ENCODE measurements at places on chromosomes 5 and 9.
A peak's percentile ranks its signal among the peaks of the same experiment; 100 is the strongest.

DNA sequence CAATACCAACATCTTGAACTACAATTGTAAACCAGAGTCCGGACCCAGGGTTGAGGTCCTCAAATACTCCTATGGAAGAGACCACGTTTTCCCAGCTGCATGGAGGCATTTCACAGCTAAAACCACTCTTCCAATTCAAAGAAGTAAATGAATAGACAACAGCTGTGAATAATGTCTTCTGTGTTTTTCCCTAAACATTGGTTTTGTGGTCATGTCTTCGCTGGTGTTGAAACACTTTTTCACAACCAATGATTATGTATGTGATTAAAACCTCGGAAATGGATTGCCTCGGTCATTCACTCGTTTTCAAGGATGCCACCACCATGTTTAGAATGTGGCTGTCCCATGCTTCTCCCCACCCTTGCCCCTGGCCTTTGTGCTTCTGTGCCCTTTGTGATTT, 9.4 kb upstream of the TENT4A start:
- DNase-seq: peak; percentile 39

DNA sequence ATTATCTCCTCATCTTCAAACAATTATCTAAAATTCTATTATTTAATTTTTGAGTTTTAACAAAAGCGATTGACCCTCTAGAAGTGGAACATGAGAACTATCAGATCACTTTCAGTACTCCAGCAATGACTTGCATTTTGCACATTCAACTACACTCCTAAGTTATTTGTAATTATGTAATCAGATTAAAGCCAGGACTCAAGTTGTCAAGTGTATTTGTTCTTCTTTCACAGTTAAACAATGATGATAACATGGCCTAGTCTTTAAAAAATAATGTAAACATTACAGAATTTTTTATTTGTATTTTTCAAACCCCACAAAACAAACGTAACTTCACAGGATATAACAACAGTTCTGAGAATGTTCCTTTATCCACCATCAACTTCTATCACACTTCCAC, 2148.9 kb upstream of the ACO1 start:
- no peak for DNase-seq

DNA sequence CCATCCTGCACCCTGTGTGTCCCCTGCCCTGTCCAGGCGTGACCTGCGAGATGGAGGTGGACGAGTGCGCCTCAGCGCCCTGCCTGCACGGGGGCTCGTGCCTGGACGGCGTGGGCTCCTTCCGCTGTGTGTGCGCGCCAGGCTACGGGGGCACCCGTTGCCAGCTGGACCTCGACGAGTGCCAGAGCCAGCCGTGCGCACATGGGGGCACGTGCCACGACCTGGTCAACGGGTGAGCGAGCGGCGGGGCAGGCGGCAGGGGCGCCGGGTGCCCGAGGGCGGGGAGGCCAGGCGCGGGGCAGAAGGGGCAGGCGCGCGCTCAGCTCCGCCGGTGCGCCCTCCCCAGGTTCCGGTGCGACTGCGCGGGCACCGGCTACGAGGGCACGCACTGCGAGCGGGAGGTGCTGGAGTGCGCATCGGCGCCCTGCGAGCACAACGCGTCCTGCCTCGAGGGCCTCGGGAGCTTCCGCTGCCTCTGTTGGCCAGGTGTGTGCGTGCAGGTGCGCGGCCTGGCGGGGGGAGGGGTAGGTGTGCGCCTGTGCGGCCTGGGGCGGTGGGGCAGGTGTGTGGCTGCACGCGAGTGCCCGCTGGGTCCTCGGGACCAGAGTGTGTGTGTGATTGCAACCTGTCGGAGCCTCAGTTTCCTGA, 10.0 kb downstream of the CRB2 start:
- no peak for DNase-seq

GRCh38 chr5:172959824-172960799, 888 bp downstream of the RPL26L1 start:
- DNase-seq: no peak

GRCh38 chr5:64899838-64900237, 131.1 kb downstream of the CWC27 start:
- no peak for DNase-seq

- DNase-seq: peak; percentile 29
Observed at GRCh38 chr5:58184910-58185309, 275.0 kb downstream of the PLK2 start.

GRCh38 chr5:173795601-173796000, 92.5 kb upstream of the CPEB4 start:
- DNase-seq: no peak

- DNase-seq: peak; percentile 48
Observed at GRCh38 chr9:130448035-130448624, 3.4 kb downstream of the ASS1 start.

- peak; percentile 83 for DNase-seq
Observed at GRCh38 chr5:154371687-154372086, 74.1 kb upstream of the SAP30L start.

DNA sequence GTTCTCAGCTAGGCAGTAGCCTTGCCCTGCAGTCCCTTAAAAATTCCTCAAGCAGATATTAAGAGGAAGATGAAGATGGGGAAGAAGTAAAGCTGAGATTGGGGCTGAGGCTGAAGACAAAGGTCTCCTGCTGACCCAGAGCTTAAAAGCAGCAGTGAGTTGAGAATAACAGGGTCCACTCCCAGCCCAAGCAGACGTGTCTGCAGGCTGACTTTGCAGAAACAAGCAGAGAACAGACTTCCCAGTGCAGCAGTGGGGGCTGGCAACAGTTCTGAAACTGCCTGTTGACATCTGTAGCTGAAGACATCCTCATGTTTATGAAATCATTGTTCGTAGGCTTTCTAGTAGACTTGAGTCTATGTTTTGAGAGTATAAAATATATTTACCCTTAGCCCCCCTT, 1.1 kb downstream of the CTXN3 start:
- DNase-seq: peak; percentile 19

DNA sequence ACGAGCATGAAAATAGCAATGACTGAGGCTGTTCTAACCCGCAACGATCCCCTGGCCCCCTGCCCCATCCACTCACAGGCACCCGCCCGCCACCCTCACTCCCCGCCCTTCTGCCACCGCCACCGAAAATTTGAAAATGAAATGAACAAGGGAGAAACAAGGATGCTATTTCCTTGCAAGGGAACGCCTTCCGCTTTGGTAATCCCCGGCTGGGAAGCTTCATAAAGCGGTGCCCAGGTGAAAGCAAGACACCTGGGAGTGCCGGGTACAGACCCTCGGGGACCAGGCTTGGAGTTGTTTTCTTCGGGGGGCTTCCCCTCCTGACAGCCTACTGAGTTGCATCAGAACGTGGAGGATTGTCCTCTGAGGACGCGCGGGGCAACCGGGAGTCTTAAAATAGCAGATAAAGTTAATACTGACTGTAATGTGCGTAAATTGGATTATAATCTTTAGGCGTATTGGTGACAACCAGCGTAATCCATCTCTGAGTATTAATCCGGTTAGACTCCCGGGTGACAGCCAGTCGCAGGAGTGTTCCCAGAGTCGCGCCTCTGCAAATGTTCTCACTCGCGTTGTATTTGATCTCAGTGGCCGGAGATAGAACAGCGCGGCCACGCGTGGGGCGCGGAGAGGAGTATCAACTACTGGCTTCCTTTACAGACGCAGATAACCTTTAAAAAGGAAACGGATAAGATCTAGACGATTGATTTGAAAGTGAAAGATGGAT, 885 bp upstream of the MLLT3 start:
- no peak for DNase-seq

GRCh38 chr9:136054798-136055714, 40.0 kb downstream of the NACC2 start:
- DNase-seq: no peak

GRCh38 chr5:180824630-180825476, 22.2 kb upstream of the MGAT1 start:
- no peak for DNase-seq

DNA sequence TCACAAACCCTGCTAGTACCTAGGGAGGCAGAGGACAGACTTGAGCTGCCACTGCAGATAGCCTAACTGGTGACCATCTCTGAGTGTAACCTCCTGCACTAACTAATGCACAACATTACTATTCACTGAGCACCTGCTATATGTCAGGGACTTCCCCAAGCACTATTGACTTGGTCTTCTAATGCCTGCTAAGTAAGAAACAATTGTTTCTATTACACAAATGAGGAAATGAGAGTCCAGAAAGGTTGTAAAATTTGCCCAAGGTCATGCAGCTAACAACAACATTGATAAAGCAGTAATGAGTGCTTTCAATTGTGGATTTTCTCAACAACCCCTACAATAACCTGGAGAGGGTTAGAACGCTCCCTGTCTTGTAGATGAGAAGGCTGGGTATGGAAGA, 183.7 kb downstream of the ZNF462 start:
- no peak for DNase-seq

- peak; percentile 29 for DNase-seq
Observed at GRCh38 chr9:85900504-85901201, 40.3 kb upstream of the NAA35 start.

DNA sequence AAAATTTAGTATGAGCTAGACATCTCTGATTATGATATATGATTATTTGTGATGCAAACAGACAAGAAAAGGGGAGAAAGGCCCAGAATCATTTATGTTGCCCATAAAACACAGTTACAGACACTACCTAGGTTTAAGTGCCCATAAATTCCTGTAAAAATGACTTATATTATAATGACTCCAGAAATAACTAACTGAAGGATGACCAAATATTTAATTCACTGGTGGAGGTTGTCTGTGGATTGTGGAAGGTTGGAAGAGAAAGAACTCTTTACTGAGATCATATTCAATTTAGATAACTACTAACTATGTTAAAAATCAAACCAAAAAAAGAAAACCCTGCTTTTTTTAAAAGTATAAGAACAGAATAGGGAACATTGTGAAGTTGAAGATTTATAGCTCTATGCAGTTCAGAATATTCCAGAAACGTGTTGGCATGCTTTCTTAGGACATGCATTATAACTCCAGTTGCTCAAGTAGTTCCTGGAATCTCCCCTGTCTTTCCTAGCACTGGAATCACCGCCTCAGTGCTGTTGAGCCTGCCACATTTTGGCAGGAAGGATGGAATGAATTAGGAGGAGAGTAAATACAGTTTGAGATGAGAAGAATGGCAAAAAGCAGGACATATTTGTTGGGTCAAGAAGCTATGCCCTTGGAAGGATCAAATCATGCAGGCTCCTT, 72.0 kb upstream of the PAPPA start:
- no peak for DNase-seq

GRCh38 chr9:129584136-129584535, 36.8 kb downstream of the C9orf50 start:
- peak; percentile 79 for DNase-seq

- no peak for DNase-seq
Observed at GRCh38 chr9:136375096-136375495, 1.6 kb upstream of the CARD9 start.

- no peak for DNase-seq
Observed at GRCh38 chr5:8057769-8058168, 188.8 kb downstream of the MTRR start.

GRCh38 chr5:6135977-6136376, 242.4 kb downstream of the MED10 start:
- no peak for DNase-seq

DNA sequence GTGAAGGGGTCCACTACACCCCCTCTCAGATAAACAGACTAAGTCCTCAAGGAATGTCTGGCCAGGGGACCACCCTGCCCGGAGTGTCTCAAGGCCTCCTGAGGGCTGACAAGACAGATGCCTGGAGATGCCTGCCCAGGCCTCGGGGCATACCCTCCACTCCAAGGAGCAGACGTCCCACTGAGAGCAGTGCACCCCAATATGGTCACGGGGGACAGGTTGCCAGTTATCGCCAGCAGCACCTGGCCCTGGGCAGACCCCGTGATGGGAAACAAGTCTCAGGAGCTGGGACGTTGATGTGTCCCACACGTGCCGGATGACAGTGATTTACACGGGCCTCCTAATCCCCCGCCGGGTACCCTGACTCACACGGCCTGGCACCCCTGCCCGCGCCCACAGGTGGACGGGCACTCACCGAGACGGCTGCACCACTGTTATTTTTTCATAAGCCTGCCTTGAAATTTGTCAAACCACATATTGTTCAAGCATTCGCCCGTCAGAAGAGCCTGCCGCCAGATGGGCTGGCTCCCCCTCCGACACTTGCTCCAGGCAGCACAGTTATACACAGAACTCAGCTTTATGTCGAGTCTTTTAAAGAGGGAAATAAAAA, 43.9 kb downstream of the BARX1 start:
- no peak for DNase-seq

DNA sequence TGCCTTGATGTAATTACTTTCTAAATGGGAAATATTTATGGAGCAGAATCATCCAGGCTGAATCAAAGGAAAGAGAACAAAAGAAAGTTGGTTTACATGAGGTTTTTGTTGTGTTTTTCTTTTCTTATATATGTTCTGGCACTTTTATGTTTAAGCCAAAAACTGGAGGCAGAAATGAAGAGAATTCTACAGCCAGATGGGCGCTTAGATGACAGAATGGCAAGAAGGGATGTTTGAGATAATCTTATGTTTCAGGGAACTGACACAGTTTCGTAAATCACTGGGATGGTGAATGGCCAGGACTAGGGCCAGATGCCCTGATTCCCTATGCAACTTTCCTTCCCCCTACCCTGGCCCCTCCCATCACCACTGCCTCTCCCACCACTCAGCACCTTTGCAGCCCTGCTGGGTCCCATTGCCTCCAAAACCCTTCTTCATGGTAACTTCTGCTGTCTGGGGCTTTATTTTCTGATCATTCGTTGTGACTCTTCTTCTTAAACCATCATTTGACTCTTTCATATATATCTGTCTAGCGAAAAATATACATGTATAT, 111.8 kb downstream of the EFNA5 start:
- DNase-seq: no peak

DNA sequence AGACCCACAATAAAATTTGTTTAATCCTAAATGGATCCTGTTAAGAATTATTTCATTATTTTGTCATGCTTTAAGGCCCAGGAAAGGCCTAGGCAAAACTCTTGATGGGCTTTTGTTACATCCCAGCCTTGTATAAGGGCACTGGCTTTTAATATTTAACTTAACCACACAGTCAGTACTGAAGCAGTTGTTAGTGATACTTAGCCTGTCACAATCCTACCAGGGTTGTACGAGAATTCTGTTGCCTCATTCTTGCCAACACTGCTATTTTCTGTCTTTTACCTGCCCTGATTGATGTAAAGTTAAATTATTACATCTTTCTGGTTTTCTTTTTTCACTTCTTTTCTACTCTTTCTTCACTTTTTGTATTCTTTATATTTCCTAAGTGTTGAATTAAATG, 10.9 kb downstream of the ZNF169 start:
- DNase-seq: no peak

DNA sequence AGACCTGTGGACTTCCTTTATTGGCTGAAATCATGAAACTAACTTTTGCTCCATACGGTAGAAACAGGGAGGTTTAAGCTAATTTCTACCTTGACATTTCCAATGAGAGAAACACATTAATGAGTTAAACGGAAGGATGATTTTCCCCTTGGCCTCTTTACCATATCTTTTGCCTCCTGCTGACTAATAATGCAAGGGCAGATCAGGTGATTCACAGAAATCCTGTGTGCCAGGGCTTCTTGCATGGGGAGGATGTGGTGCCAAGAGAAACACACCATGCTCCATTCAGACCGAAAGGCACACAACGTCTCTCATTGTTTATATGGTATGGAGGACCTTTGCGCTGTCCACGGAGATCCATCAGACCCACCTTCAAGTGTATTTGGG, 17.4 kb upstream of the PRLR start:
- DNase-seq: peak; percentile 50

GRCh38 chr5:150001660-150002486, 1.3 kb downstream of the HMGXB3 start:
- peak; percentile 66 for DNase-seq

GRCh38 chr5:77015938-77016569, 14.2 kb upstream of the AGGF1 start:
- peak; percentile 84 for DNase-seq
